ENCODE measurements at places on chromosomes 13 and 19. TPM values are rescaled to one million over a fixed set of nuclear protein-coding genes. Genes with fewer than 3 reads are reported as not detected.

DNA sequence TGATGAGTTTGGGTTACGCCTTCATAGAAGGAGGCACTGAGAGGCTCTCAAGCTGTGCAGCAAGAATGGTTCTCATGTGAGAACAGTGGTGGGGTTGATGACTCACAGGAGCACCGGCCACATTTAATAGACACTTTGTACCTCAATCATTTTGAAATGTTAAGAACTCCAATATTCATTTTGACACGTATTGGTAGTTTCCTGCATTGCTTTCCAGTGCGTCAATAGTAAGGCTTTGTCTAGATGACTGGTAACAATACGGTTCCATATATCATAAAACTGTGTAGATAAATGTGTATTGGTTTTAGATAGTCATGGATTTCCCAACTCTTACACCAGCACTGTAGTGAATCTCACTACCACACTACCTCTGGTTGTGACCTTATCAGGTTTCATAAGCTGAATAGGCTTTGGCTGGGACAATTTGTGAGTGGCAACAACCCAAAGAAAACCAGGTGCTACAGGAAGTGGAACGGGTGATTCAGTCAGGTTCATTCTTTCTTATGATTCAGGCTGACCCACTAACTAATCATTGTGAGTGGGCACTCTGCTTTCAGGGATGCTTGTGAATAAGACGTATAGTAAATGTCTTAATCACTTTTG lies 362.6 kb downstream of the KLF5 start:
- DNase-seq = no peak

Gene GARIN5A
- polyA plus RNA-seq = 1.1 TPM

Gene HSD17B14
- 2.7 TPM for polyA plus RNA-seq

GRCh38 chr19:4446704-4447200 lies 10.8 kb downstream of the UBXN6 start:
- no peak for DNase-seq

GRCh38 chr19:29675120-29675649 lies 9.9 kb downstream of the PLEKHF1 start:
- DNase-seq = no peak

- peak; percentile 72 for DNase-seq
These were observed 38.7 kb upstream of the C1QTNF9 start for GRCh38 chr13:24270639-24271141.

Gene RYR1
- 0.61 TPM for polyA plus RNA-seq

Measured in heart left ventricle (tissue), 16 donors.